ENCODE measurements at places on chromosomes 6 and 20.

GRCh38 chr6:151349651-151350270 is 41.6 kb downstream of the ZBTB2 start:
- DNase-seq: no peak

GRCh38 chr6:128886706-128887105 is 3.8 kb downstream of the LAMA2 start:
- DNase-seq: no peak

DNA sequence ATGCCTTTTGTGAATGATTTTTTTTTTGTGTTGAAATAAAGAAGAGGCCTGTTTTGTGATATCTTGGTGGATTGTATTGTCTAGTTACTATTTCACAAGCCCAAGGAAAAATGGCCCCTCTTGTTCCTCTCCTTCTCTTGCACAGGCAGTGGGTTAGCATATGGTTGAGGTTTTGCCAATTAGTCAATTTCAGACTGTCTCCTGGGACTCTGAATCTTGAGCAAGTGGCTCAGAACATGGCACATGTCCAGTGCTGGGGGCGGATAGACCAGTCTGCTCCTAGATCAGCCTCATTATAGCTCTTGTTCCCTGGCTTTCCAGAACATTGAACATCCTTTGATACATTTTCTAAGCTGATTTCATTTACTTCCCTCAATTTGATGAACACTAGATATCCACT is 589.2 kb downstream of the PHF3 start:
- DNase-seq: no peak

- no peak for DNase-seq
These were observed 181.0 kb downstream of the MTFR2 start for GRCh38 chr6:136069119-136069518.

DNA sequence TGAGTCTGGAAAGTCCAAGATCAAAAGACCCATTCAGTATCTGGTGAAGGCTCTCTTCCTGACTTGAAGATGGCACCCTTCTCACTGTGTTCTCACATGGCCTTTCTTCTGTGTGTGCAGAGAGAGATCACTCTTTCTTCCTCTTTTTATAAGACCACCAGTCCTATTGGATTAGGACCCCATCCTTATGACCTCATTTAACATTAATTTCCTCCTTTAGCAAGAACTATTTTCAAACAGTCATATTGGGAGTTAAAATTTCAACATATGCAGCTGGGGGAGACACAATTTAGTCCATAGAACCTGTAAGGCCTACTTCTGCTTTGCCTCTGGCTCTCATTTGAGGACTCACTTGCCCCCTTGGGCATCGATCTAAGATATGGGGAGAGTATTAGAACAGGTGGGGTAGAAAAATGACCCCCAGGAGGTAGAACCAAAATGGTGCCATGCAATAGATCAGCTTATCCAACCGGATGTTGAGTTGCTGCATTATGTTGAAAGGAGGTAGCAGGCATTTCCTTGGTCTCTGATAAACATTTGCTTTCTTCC is 78.4 kb upstream of the ATXN1 start:
- no peak for DNase-seq

GRCh38 chr20:41643504-41643938 is 25.3 kb upstream of the CHD6 start:
- DNase-seq: no peak

DNA sequence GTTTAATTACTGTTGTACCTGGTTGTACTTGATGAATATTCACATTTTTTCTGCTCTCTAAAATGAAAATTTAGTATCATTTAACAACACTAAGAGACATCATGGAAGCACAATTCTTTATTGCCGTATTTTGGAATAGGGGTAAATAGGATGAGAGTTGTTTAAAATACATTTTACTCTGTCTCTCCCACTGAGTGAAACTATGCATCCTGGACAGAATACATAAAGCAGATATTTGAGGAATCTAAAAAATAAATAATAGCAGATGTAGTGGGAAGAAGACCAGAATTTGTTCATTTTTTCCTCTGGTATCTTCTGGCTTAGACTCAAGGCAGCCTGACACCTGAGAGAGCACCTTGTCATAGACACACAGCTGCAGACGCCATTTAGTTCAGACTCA is 119.1 kb upstream of the AHI1 start:
- no peak for DNase-seq

DNA sequence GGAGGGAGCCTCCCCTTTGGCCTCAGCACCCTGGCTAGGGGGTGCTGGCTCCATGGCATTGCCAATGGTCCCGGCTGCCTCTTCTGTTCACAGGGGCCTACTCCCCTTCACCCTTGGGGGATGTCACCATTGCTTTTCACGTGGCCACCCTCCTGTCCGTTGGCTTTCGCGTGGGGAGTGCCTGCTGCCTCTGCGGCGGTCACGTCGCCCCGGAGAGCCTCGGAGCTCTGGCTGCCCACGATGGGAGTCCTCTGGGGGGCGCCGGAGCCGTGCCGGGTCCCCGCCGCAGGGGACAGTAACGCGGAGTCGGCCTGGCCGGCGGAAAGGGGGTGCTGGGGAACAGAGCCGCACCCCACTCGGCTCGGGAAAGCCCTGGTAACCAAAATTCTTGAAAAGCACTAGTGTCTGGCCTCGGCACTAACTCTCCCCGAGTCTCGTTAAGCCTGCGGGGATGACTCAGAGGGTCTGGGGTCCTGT is 661 bp upstream of the HEBP2 start:
- DNase-seq: no peak
